Dorsolateral prefrontal cortex (tissue), 122 donors: ENCODE measurements at places on chromosomes 12 and 14.

DNA sequence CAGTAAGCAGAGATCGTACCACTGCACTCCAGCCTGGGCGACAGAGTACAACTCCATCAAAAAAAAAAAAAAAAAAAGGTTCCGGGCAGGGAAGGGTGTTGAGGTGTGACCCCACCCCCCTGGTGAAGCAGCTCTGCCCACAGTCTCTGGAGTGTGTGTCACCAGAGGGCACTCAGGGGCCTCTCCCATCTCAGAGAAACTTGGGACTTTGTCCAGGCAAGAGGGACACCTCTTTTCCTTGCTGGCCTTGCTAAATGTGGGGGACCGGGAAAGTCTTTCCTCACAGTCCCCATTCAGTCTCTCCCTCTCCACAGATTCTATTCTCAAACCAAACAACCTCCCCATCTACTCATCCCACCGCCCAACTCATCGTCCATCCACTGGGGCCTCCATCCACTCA, 43.6 kb downstream of the RFLNA start:
- no peak for DNase-seq

DNA sequence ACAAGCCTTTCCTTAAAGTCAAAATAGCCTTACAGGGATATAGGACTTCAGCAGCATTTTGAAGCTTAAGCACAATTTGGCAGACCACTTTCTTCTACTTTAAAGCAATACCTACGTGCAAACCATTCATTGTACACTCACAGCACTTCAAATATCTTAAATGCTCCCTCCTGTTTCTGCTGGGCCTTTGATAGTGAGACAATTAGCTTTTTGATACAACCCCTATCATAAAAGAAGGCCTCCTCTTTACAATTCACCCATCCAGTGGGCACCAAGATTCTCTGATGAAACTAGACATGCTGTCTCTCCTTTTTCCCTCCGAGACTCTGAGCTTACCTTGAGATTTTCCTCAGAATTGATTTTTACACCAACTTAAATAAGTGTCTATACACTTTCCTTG, 157.5 kb upstream of the FAR2 start:
- no peak for DNase-seq

DNA sequence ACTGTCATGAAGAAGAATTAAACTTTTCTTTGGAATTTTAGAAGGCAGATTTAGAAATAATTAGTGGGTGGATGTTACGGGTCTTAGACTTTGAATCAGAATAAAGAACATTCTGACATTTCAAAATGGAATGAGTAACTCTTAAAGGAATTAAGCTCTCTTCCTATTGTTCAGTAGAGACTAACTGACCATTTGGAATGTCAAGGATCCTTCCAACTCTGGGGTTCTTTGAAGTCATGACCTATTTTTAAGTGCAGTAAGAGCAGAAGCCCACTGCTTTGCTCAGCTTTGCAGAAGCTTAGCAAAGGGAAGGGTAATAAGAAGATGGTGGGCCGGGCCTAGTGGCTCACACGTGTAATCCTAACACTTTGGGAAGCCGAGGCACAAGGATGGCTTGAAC, 4.0 kb downstream of the CHURC1 start:
- DNase-seq, result no peak

DNA sequence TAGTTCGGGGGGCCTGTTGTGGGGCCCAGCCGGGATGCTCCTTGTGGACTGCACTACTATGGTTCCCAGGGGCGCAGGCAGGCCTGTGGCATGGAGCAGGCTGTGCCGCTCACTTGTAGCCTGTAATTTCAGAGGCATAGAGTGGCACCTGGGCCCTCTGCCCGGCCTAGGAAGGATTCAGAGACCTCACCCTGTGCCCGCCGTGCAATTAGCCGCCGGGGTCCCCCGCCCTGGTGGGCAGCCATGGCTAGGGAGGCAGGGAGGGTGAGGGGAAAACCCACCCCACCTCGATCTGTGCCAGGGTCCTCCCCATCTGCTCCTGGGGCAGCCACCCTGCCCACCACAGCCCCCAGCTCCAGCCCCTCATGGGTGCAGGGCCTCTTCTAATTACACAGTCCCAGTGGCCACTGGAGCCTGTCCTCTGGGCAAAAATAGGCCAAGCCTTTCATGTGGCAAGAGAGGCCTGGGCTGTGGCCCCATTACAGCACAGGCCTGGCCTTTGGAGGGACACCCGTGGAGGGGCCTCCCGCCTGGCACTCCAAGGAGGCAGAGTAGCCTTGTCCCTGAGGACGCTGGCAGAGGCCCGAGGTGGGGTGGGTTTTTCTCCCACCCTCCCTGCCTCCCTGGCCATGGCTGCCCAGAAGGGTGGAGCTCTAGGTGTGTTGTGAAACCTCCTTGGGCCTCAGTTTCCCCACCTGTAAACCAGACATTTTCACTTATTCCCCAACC, 5.3 kb upstream of the TMEM119 start:
- DNase-seq, result no peak
